ENCODE measurements at places on chromosomes 16 and 17.

- no peak for DNase-seq
Measured at GRCh38 chr16:30746638-30747175, 1.5 kb upstream of the PHKG2 start.

GRCh38 chr17:35315283-35315682, 58.1 kb downstream of the SLFN11 start:
- no peak for DNase-seq

DNA sequence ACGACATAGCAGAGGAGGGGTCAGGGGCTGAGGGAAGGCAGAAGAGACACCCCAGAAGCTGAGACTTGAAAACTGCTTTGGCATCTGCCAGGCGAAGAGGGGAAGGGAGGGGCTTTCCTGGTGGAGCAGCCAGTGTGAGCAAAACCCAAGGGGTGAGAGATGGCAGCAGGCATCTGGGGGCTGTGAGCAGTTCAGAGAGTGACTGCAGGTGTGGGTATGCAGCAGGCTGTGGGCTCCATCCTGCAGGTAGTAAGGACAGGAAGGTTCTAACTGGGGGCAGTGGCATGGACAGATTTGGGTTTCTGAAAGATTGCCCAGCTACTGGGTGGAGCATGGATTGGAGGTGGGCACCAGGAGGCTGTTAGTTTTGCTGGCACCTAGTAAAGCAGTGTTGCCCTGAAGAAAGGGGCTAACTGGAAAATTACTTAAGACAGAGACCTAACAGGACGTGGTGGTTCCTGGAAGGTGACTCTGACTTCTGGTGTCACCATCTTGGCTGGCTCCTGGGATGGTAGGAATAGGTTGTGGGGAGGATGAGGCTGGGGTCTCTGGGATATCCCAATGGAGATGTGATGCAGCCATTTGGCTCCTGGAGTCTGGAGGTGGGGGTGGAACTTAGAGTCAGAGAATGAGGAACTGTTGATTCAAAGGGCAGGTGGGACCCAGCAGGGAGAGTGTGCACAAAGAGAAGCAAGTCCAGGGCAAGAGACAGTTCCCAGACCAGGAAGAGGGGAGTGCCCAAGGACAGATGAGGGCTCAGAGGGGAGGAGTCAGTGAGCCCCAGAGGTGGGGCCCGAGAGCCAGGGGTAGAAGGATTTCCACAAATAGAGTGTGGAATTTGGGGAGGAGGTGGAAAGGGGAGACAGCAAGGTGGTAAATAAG, 11.2 kb downstream of the BCL7C start:
- DNase-seq, result no peak

DNA sequence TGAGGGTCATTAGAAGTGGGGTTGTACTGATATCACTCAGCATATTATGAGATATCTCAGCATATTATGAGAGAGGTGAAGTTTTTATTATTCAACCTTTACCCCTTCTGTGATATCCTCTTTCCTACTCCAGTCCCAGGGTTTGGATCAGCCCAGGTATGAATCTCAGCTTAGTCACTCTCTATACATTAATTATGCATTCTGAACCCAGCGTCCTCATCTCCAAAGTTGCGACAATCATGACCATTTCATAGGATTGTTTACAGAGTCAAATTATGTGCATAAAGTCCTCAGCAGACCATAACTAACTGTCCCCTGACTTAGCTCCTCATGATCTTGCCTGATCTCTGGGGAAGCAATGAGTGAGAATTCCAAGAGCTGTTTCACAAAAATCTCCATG, 20.5 kb upstream of the BLMH start:
- no peak for DNase-seq

DNA sequence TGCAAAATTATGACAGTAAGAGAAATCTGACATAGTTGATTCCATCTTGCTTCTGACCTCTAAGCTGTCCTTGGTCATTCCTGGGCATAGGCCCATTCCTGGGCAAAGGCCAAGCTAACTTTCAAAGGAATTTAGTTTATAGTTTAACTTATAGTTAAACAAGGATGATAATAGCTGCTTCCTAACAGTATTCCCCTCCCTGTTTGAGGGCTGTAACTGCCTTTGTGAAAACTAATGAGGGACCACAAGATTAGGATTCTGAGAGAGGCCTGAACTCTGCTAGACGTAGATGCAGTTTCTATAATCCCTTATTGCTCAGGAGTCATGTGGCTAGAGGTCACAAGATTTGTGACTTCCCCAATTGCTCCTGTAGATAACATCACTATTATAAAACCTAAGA, 80.2 kb upstream of the ASIC2 start:
- DNase-seq, result no peak

GRCh38 chr16:84950906-84951305, 60.4 kb downstream of the ZDHHC7 start:
- DNase-seq, result peak; percentile 37

- DNase-seq, result no peak
Measured at GRCh38 chr17:45577571-45578279, 87.2 kb upstream of the PLEKHM1 start.

GRCh38 chr17:49223517-49224197, 6.9 kb downstream of the PHOSPHO1 start:
- DNase-seq, result peak; percentile 63
